ENCODE measurements at places on chromosomes 1 and 21.

GRCh38 chr1:169595764-169596711, 9.8 kb upstream of the F5 start:
- DNase-seq: no peak

GRCh38 chr1:201539561-201540431, 869 bp downstream of the NAV1 start:
- peak; percentile 52 for DNase-seq

GRCh38 chr1:164675342-164675904, 116.4 kb downstream of the PBX1 start:
- no peak for DNase-seq

- no peak for DNase-seq
Measured at GRCh38 chr21:24897883-24898282, 709.4 kb downstream of the MRPL39 start.

DNA sequence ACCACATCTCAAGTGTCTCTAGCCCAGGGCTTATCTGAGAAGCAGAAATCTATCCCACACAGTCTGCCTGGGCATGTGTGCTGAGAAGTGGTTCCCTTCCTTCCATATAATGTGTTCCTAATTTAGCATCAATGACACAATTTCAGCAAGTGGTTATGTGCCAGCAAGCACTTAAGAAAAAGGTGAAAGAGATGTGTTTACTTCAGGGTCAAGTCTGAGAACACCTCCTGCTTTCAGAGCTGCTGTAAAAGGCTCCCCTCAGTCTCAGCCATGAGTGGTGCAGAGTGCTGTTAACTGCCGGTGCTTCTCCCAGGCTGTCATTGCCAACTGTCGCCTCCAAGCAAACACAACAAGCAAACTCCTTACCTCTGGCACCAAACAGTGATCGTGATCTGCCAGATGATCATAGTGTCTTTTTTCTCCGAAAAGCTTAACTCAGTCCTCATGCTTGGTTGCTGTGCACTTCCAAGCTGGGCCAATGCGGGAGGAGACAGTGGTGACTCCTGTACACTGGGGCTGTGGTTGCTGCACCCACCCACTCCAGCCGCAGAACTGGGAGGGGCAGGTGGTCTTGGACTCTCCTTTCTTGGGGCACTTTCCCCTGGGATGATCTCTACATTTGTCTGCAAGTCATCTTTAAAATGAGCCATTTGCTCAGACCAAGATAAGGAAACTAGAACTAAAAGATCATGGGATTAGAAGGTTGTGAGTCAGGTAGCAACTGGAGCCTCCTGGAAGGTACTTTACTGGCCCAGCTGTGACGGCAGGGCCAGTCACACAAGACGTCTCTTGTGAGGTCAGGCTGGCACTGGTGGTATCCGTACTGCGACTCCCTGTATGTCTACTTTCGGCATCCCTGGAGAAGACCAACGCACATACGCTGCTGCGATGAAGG, 32.4 kb downstream of the ATP1A1 start:
- no peak for DNase-seq

DNA sequence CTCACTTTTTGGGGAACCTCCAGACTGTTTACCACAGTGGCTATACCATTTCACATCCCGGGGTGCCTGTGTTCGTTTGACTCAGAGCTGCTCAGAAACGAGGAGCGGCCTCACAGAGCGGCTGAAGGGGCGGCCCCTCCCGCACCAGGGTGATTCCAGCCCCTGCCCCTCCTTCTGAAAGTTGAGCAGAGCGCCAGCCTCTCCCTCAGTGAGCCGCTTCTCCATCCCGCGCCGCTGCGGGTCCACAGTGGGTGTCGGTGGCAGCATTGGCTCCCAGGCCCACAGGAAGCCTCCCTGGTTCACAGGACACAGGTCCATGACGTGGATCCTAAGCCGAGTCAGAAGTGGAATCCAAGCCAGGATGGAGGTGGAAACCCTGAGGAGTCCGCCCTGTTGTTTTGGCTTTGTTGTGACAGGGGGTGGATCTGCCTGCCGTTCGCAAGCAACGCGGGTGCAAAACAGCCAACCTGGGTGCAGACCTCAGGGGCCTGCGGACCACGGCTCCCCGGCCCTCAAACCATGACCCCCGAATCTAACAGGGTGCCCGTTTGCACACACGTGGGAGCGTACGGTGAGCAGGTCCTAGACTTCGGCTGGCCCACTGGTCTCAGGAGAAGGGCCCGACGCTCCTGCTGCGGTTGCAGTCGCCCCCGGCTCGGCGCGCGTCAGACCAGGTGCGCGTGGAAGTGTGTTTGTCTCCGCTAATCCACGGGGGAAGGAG, 186.8 kb upstream of the ARHGEF16 start:
- DNase-seq: no peak

GRCh38 chr1:36223381-36223995, 755 bp upstream of the THRAP3 start:
- DNase-seq: peak; percentile 16

DNA sequence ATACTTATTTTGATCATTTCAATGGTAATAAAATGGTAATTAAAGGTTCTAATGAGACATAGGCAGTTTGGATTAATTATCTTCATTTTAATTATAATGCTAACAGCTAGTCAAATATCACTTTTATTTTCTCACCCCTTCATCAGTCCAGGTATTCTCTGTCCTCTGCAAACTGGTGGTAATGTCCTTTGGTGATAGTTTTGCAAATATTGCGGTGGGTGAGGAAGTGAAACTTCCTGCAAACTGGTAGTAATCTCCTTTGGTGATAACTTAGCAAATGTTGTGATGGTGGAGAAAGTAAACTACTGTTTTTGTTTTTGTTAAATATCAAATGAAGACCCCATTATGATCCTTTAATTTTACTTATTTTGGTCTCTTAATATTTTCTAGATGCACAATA, 209.0 kb downstream of the AMY1C start:
- DNase-seq: no peak

DNA sequence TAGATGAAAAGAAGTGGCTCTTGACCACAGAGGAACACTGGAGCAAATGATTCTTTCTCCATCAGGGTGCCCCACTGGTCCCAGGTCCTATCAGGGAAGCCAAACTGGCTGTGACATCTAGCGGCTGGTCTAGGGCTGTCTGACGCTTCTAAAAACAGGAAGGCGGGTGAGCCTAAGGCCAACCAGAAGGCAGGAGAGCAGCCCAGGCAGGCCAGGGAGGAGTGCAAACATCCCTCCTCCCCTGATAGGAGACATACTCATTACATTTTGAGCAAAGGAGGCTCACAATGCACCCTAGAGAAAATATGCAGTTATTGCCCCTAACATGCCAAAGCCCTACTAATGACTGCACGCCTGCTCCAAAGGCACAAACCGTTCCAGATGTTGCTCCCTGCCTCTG, 10.4 kb upstream of the FOXE3 start:
- DNase-seq: peak; percentile 12

- peak; percentile 25 for DNase-seq
Measured at GRCh38 chr1:17984583-17984982, 123.0 kb upstream of the IGSF21 start.

- no peak for DNase-seq
Measured at GRCh38 chr1:2314273-2314802, 77.0 kb downstream of the MORN1 start.

Data from tibial nerve (tissue), 4 donors.